ENCODE measurements at places on chromosomes 5 and 9.

- DNase-seq: no peak
These were observed 105.0 kb downstream of the FBXL7 start for GRCh38 chr5:15604986-15605385.

GRCh38 chr9:111582888-111583287 lies 16.6 kb downstream of the PTGR1 start:
- no peak for DNase-seq

DNA sequence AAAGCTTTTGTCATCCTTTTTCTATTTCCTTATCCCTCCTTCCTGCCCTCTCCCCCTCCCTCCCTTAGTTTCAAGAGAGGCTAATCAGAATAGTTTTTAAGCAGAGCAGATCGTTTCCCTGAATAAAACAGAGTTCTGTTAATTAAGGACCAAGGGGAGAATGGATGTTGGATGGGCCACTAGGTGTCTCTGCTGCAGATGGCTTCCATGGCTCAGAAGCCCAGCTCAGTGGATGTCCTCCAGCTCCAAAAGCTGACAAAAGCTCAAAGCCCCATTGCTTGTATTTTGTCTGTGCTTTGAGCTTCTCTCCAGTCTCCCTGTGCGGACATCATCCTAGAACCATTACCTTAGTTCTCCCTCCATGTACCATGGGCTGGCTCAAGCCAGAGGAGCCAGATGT lies 21.0 kb upstream of the NPR3 start:
- DNase-seq: no peak

GRCh38 chr9:32854271-32854670 lies 70.9 kb downstream of the TMEM215 start:
- no peak for DNase-seq

GRCh38 chr5:151675611-151676313 lies 11.0 kb downstream of the SPARC start:
- no peak for DNase-seq

DNA sequence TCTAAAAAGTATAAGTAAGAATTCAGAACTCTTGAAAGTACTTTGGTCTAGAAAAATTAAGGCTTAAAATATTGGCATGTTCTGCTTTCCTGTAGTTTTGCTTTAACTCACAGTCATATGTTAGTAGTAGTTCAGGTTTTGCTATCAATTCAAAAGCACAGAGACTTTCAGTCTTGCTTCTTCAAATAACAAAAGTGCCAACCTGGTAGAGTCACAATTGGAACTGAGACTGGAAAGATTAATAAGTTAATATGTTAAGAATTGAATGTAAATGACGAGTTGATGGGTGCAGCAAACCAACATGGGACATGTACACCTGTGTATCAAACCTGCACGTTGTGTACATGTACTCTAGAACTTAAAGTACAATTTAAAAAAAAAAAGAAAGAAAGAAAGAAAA lies 822.3 kb downstream of the MTRR start:
- DNase-seq: no peak

- no peak for DNase-seq
These were observed 165.9 kb downstream of the MTRR start for GRCh38 chr5:8034852-8035251.

GRCh38 chr5:146564007-146564762 lies 48.2 kb upstream of the GPR151 start:
- DNase-seq: no peak

DNA sequence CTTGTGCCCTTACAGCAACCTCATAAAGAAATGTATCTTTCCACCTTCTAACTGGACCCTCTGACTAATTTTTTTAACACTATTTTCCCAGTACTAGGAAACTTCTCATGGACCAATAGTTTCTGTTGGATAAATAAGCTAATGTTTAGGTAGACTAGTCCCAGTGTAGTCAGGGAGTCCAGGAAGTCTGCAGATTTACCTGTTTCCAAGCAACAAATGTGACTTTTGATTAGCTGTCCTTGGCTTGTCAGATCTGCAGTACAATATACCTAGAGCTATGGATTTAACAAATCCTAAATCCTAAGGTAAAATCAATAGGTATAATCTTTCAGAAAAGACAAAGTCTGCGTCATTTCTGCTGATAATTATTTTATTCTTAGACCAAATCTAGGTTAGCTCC lies 55.7 kb downstream of the FAM174A start:
- DNase-seq: no peak

- no peak for DNase-seq
These were observed 246.6 kb downstream of the ARL15 start for GRCh38 chr5:54063817-54064216.

GRCh38 chr5:176902102-176902814 lies 3.1 kb upstream of the HK3 start:
- DNase-seq: no peak

GRCh38 chr5:78331523-78332080 lies 28.8 kb upstream of the SCAMP1 start:
- DNase-seq: no peak

DNA sequence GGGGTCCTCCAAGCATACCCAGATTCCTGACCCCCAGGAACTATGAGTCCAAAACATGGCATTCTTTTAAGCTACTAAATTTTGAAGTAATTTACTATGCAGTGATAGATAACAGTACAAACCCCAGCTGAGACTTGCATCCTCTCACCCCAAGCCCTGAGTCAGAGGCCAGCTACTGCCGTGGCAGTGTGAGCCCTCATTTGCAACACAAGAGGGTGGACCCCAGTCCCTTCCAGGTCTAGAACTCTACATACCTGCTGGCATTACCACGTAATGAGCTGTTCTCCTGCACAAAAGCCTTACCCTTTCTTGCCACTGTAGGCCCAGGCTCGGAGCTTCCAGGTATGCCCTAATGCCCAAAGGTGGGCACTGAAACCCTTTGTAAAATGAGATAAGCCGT lies 108.6 kb upstream of the ERCC6L2 start:
- no peak for DNase-seq

DNA sequence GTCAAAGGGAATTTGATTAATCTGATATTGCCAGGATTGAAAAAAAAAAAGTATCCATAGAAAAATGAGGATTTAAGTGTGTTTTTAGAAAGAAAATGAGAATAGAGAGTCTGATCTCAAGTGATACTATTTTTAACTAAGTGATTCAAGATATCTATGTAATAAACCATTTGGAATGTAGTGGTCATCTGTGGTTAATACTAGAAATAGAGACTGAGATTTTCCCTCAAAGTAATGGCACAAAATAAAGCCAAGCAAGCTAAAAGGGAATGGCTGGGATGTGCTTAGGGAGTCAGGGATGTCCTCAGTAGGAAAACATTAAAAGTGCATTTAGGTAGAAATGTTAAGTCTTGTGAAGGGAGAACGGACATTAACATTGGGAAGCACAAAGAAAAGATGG lies 90.6 kb downstream of the FBXO4 start:
- no peak for DNase-seq

DNA sequence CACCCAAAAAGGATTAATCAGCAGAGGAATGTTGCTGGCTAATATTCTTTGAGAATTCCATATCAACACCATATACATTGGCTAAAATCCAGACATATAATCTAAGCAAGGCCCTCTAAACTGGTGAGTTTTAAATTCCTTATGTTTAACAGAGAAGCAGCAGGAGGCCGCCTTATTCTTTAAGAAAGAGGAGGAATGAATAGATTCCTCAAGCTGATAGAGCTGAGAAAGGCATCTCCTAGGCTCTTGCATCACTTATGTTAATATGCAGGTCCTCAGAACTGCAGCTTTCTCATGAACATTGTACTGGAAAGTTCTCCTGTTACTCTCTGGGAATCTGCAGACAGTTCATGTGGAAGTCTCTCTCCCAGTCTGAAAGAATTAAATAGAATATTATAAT lies 20.1 kb upstream of the SMARCA2 start:
- no peak for DNase-seq

DNA sequence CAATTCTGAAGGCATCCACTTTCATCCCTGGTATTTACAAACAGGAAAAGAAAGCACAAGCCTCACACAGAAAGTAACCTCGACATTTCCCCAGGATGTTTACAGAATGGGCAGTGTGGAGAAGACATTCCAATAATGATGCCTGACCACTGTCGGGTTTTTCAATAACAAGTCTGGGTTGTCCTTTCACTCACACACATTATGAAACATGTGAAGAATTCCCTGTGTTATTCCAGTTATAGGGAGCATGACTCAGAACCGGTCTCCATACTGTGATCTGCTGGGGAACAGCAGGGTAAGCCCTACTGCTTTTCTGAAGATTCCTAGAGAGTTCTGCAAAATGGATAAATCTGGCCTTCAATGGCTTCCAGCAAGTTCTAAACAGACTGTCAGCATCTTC lies 155.3 kb downstream of the ADAMTS12 start:
- DNase-seq: no peak

- DNase-seq: peak; percentile 34
These were observed 113.6 kb downstream of the GNA14 start for GRCh38 chr9:77534376-77535057.

DNA sequence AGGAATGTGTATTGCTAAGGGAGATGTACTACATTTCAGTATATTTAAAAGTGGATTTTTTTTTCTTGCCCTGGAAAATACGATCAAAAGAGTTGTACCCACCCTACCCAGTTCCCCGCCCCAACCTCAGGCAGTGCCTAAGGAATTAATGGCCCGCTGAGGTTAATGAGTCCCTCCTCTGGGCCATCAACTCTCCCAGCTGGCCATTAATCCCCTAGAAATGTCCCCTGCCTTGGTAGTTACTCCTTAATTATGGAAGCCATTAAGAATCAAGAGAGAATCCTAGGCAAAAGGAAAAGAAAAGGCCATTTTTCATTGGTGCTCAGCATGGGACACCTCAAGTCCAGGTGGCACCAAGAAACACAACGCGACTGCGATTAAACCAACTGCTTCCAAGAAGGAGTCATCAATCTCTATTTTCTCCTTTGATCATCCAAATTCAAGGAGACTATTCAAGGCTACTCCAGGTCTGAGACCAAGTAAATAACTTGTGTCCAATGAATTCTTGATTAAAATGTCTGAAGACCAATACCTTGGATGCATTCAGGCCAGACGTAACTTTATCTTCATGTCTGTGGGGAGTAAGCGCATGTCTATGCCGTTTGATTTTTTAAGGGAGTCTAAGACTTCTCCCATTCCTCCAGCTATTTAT lies 1962.2 kb upstream of the WWC1 start:
- DNase-seq: no peak

GRCh38 chr5:135053989-135054388 lies 20.0 kb upstream of the PITX1 start:
- DNase-seq: no peak

DNA sequence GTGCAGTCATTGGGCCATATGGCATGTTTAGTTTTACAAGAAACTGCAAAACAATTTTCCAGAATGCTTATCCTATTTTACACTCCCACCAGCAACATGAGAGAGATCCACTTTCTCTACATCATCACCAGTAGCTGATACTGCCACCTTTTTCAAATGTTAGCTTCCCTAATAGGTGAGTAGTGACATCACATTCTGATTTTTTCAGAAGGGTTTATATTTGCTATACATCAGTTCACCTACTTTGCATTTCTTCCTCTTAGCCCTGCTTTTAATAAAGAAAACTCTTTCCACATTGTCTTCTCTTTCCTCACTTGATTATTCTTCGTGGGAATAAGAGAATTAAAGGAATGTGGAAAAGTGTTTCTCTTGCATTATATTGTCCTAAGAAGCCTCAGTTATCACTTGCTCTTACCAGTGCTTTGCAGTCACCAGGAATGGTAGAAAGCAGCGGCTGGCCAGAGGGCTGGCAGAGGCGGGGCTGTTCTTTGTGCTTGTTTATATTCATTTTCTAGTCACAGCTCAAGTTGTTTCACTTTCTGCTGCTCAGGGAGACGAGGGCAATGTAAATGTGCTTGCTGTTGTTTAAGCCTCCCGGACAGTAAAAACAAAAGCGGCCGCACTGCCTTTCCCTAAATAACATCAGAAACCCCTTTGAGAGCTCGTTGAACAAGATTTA lies 164.8 kb downstream of the HSD17B3 start:
- no peak for DNase-seq

DNA sequence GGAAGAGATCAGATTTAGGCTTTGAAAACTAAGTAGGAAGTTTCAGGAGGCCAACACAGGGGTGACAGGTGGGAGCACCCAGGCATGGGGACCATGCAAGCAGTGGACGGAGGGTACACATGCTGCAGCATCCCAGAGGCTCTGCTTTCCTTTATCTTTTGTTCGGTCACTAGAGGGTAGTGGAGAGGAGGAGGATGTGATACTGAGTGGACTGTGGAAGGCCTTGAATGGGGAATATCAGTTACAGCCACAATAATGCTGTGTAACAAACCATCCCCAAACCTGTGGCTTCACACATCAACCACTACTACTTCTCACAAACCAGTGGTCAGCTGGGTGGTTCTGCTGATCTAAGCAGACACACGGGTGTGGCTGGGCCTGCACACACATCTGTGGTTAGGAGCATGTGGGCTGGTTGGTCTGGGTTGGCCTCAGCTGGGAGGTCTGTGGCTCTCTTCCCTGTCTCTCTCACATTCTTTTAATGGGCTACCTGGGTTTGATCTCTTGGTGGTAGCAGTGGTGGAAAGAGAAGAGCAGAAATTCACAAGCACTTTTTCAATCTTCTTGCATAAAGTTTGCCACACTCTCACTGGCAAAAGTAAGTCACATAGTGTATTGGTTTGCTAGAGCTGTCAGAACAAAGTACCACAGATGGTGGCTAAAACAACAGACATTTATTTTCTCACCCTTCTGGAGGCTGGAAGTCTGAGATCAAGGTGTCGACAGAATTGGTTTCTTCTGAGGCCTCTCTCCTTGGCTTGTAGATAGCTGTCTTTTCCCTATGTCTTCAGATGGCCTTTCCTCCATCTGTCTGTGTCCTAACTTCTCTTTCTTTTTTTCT lies 238.7 kb downstream of the AGTPBP1 start:
- DNase-seq: no peak

DNA sequence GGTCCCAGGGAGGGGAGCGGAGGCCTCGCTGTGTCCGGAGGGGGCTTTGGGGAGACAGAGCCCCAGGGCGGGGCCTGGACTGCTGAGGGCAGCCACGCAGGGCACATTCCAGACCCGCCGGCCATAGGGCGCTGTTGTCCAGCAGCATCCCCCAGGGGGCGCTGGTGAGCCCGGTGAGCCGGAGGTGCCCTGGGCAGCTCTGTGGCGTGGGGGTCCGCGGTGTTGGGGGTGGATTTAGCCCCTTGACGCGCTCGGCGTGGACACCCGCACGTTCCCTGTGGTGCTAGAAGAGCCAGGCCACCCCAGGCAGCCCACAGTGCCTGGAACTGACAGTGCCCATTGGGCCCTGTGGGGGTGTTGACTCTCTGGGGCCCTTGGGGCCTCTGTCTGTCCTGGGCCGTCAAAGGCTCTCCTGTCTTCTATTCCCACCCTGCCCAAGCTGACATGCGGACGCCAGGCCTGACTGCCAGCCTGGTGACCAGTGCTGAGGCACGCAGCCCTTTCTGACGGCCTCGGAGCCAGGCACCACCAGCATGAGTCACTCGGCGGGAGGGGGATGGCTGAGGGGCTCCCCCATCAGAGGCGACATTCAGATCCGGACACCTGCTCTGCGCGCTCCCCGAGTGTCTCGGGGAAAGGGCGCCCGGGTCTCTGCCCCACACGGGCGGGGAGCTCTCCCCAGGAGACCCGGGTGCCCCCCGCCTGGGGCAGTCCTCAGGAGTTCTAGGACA lies 23.9 kb downstream of the TPPP start:
- peak; percentile 76 for DNase-seq
